Cortex of kidney (tissue), 1 donor: ENCODE measurements at places on chromosomes 5 and 9.

DNA sequence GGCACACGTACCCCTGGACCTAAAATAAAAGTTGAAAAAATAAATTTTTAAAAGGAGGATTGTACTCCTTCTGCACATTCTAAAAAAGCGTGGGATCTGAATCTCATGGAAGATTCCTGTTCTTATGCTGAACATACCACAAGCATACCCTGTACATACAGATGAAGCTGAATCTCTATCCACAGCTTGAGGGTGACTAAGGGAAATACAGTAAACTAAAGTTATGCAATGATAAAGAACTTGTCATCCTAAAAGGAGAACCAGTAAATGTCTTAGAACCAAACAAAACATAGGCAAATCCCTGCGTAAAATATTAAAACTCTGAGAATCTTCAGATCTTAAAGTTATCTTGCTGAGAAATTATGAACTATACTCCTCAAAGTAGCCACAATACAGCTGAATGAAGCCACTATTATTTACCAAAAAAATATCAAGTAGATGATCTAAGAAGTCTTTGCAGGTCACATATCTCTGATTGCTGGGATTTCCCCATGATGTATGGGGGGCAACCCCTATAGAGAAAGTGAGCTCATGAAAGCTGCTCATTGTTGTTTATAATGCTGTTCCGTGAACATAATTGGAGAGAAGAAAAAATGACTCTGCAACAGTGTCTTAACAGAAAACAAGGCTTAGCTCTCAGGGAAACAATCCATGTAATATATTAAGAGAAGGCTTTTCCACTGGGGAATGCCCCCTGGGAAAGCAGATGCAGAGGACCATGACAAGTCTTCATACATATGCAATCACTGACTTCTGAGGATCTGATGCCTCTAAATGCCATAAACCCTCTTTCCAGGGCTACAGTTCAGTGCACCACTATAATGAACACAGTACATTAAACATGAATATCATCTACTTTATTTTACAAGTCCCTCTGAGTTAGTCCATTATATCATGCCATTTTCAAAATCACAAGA is 210.1 kb downstream of the EPB41L4A start:
- DNase-seq, result no peak

GRCh38 chr5:10123254-10123989 is 126.3 kb downstream of the ATPSCKMT start:
- no peak for DNase-seq

DNA sequence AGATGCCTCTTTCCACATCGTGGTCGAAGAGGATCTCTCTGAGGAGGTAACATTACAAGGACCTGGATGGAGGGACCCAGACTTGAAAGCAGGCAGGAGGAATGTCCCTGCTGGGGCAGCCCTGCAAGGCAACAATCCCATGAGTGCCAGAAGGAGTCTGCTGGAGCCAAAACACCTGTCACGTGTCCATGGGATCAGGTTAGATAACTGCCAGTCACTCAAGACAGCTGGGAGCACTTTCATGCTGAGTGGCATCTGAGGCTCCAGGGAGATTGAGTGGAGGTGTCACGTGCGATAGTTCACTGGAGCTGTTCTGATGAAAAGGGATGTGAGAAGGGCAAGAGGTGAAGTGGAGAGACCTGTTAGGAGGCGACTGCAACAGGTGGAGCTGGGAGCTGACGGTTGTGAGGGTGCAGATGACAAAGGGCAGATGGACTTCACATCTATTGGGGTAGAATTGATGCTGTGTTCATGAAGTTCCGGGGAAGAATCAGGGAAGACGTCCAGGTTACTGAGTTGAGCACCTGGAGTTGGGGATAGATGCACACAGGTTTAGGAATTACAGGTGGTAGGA is 68.4 kb downstream of the ICE1 start:
- DNase-seq, result no peak

GRCh38 chr5:90134892-90135291 is 274.7 kb downstream of the CETN3 start:
- no peak for DNase-seq

DNA sequence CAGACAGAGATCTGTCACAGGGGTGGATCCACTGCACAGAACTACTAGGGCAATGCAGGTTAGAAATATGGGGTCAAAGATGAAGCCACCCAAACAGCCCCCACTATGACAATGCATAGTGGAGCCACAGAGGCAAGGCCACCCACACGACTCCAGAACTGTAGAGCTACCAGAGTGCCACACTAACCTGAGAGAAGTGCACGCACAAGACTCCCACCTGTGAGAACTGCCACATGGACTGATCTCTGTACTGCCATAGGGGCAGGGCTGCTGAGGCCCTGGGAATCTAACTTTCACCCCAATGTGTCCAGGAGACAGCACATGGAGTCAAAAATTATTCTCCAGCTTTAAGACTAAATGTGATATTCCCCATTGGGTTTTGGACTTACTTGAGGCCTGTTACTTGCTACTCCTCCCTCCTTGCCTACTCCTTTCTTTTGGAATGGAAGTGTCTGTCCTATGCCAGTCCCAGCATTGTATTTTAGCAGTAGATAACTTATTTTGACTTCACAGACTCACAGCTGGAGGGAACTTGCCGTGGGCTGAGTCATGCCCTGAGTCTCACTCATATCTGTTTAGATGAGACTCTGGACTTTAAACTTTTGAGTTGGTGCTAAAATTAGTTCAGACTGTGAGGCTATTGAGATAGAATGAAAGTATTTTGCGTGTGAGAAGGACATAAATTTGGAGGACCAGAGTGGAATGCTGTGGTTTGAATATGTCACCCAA is 853.3 kb downstream of the MAT2B start:
- no peak for DNase-seq

- no peak for DNase-seq
Observed at GRCh38 chr5:73273379-73274050, 100.5 kb downstream of the TMEM174 start.

GRCh38 chr5:169071-169727 is 22.1 kb upstream of the LRRC14B start:
- DNase-seq, result no peak

DNA sequence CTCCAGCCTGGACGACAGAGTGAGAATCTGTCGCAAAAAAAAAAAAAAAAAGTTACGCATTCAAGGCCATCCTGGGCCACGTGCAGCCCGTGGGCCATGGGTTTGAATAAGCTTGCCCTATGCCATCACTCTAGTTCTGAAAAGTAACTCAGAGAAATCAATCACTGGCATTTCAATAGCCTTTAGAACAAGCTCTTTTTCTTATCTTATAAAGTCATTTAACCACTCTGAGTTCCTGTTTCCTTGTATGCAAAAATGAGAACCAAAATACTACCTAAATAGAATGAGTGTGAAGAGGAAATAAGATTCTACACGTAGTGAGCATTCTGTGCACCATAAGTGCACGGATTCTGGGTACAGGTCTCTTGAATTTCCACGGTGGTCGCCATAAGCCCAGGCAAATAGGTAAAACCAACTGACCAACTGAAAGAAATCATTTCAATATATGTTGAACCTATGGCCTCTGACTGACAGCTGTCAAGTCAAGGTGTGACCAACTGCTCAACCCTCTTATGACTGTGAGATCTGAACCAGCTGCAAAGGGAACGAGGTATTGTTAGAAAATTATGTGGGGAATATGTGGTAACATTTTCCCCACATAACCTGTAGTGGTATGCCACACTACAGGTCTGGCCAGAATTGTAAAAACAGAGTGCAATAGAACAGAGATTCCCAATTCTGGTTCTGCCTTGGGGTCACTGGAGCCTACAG is 143.9 kb upstream of the LHFPL2 start:
- no peak for DNase-seq

GRCh38 chr5:81187885-81188284 is 45.2 kb upstream of the CKMT2 start:
- DNase-seq, result no peak

DNA sequence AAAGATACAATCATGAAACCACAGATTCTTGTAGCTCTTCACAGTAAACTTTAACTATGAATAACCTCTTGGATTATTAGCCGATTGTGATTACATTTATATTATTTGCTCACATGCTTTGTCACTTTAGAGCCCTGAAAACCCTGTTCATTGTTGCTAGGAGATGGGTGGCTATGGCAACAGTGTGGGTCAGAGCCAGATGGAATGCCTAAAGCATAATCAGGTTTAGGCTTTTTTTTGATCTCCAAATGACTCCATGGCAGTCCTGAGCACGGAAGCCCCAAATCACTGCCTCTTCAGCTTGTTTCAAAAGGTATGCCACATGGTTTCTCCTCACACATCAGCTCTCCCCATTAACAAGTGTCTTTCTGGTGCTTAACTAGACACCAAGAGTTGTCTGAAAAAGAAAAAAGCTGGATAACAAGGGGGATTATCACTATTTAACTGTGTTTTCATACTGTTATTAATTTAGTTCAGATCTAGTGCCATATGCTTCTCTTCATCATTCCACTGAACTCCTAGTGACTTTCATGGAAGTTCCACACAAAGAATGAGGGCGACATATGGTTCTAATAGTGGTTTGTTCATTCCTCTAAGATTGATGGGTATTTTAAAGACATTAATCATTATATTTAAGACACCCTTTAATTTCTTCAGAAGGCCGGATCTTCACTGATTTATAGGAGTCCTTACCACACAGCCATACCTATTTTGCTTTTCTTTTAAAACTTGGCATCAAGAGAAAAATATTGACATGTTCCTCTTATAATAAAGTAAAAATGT is 88.8 kb upstream of the PAM start:
- no peak for DNase-seq

DNA sequence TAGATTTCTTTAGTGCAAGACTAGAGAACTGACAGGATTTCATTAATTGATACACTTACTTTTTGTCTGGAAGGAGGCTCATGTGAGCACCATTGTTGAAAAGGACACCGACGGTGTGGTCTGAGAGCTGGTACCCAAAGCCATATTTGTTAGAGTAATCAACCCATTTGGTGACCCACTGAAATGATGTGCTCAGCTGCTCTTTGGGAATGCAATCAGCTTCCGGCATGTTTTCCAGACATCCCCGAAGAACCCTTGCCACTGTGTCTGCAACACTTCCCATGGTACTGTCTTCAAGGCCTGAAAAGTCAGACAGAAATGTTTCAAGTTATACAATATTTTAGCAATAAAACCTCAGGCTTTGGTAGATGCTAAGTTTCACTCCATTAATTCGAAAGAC is 4.4 kb downstream of the PLK2 start:
- DNase-seq, result no peak

- no peak for DNase-seq
Observed at GRCh38 chr9:109766351-109766750, 13.6 kb upstream of the PALM2AKAP2 start.

GRCh38 chr5:6484899-6485298 is 36.2 kb downstream of the UBE2QL1 start:
- no peak for DNase-seq

GRCh38 chr5:138275379-138275782 is 960 bp upstream of the GFRA3 start:
- no peak for DNase-seq

GRCh38 chr5:173271419-173271818 is 36.4 kb upstream of the NKX2-5 start:
- no peak for DNase-seq

DNA sequence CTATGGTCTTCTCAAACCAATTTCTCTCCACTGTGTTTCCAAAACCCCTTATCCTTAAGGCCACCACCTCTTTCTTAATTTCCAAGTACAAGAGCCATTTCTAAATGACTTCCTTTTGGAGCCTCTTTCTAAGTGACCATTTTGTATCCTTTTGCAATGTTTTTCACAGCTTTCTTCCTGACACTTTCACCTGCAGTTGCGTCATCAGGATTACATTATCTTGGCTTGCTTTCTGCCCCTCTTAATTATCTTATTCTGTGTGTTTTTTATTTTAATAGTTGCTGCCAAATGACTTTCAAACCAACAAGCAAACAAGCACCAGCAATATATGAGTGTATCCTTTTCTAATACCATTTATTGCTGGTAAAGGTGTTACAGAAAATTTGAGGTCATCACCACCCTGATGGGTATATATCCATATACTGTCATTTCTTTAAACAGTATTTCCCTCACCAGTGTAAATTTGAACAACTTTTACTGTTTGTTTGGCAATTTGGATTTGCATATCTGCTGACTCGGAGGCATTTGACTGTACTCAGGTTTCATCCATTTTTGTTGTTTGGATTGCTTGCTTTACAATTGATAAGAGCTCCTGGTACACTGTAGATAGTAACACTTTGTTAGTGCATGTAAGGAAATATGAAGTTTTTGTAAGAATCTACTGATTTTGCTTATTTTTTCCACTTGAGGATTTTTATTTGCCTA is 5.4 kb upstream of the ANXA1 start:
- no peak for DNase-seq

DNA sequence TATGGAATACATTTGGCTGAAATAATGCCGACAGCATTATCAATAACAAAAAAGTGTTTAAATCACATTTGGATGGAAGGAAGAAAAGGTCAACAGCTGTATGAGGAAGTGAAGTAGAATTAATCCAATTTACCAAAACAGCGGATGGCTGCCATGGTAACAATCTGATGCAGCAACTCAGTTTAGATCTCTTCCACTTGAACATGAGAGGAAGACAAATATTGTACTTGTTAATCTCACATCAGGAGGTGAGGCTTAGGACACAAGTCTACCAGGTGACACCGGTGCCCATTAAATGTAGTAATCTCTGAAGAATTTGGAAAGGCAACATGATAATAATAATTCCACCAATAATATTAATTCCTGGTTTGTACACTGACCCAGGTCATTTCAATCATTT is 2.4 kb downstream of the RASEF start:
- no peak for DNase-seq

DNA sequence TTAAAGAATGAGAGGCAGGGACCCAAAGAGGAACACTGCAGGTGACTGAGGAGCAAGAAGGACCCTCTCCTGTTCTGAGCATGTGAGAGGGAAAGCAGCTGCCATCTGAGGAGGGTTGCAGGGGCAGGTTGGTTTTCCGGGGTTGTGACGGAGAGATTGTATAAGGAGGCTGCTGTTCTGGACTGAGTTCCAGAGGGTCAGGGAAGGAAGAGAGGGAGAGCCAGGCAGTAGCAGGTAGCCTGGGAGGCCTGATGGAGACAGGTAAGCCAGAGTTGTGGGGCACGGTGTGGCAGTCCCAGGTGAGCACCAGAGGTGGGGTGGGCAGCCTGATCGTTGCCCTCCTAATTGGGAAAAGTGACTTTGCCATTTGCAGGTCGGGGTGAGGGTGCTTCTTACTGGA is 9.8 kb downstream of the CCT5 start:
- no peak for DNase-seq

DNA sequence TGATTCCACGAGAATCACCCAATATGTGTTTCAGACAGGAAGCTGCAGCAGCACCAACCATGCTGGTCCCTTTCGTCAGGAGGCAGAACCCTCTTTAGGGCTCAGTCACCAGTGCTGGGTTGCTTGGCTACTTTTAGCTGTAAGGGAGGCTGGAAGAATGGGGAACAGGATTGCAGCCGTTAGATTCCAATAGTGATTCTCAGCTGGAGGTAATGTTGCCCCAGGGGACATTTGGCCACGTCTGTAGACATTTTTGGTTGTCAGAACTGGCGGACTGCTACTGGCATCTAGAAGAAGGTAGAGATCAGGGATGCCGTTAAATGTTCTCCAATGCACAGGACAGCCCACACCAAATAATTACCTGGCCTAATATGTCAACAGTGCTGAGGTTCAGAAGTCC is 81.8 kb downstream of the ANKRD33B start:
- no peak for DNase-seq
